ENCODE measurements at places on chromosomes 2 and 18.

DNA sequence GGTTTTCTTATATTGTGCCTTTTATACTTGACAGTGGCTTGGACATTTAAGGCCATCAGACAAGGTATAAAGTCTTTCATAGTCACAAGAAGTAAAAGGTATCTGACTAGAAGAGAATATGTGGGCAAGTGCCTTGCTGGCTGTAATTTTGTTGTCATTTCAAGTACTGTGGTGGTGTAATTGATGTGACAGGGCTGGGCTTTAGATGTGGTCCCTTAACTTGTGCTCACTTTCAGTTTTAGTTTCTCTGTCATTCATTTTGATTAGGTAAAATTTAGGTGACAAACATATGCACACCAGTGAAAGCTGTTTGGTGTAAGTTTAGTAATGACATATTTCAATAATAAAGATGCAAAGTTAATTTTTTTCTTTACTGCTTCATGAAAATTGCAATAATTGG lies 31.2 kb upstream of the TBR1 start:
- DNase-seq: no peak

DNA sequence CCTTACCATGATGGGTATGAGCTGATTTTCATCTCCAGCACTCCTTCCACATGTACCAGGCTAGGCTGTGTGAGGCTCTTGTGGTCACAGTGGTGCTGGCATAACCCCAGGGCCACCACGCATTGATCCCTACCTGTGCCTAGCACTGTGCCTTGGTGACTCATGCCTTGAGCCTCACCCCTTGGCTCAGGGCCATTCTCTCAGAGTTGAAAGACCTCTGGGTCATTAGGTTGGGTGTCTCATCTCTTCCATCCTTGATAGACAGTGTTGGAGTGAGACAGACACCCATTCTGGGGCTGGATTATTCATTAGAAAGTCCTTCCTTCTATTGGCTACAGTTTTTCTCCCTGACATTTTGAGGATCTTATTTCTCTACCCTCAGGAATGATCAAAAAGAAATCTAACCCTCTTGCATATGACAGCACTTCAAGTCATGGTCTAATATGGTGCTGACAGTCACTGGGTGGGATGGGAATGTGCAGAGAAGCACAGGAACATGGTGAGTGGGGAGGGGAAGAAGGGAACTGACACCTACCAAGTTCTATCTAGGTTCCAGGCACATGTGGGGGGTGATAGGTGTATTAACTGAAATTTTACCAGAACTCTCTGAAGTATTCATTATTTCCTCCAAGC lies 41.3 kb downstream of the DYSF start:
- DNase-seq: no peak

GRCh38 chr2:139836769-139837168 lies 1056.6 kb upstream of the NXPH2 start:
- no peak for DNase-seq

- no peak for DNase-seq
Observed at GRCh38 chr2:180678625-180678972, 301.8 kb upstream of the UBE2E3 start.

GRCh38 chr2:149158957-149159356 lies 120.5 kb downstream of the LYPD6B start:
- no peak for DNase-seq

DNA sequence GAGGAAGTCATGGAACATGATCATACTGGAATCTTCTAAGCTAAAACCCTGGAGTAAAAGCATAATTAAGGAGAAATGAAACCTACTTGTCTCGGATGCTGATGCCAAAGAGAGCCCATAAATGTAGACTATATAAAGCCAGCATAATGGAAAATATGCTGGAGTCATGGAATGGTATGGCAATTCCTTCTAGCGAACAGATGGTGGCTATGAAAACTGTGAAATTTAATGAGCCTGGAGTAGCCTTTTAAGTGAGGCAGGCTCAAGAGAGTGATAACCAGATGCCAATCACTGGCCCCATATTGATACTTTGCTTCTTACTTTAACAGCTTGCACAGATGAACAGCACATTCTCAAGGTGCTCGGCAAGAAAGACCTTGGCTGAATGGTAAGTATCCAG lies 206.3 kb downstream of the PID1 start:
- DNase-seq: no peak

- DNase-seq: no peak
Observed at GRCh38 chr2:109700680-109701274, 86.6 kb downstream of the SOWAHC start.

DNA sequence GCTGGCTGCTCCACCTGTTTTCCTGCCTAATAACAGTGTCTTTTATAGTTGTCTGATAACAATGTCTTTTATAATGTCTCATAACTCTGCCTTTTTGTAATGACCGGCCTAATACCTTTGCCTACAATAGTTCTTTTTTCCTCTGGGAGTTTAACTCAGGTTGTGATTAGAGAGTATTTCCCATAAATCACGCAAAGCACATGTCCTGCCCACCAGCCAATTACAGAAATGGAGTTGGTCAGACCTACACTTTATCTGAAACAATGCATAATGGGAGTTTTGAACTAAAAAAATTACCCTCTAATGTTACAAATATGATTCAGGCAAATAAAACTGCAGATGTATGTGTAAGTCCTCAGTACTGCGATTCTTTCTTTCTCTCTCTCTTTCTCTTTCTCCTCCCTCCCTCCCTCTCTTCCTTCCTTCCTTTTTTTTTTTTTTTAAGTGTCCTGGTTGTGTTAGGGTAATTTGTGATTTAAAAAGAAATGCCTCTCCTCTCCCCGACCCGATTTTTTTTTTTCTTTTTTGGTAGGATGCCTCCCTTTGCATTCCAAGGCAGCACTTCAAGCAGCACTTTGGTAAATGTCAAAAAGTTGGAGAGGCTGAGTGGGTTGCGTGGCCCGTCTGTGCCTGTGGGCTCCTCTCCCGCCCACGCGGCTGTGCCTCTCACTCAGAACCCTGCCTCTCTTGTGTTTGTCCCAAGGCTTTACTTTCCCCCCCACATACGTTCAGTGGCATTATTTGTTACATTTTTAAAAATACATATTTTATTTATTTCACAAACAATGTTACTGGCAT lies 147.3 kb downstream of the AGAP1 start:
- DNase-seq: no peak

- DNase-seq: no peak
Observed at GRCh38 chr2:204737296-204737695, 192.0 kb downstream of the PARD3B start.

GRCh38 chr2:171247741-171248662 lies 87.3 kb upstream of the TLK1 start:
- no peak for DNase-seq

DNA sequence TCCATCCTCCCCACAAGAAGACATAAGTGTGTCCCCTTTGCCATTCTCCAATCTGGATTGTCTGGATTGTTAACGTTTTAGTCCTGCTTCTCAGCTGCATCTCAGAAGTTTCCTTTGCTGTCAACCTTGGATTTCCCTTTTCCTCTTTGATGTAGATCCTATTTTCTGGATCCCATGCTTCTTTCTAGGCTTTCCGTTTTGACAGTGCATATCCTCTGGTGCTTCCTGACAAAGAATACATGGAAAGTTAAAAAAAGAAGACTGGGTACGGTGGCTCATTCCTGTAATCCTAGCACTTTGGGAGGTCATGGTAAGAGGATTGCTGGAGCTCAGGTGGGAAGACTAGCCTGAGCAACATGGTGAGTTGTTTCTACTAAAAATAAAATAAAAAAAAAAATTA lies 26.8 kb downstream of the ABI2 start:
- no peak for DNase-seq

GRCh38 chr2:20446255-20446916 lies 488 bp upstream of the RHOB start:
- no peak for DNase-seq

DNA sequence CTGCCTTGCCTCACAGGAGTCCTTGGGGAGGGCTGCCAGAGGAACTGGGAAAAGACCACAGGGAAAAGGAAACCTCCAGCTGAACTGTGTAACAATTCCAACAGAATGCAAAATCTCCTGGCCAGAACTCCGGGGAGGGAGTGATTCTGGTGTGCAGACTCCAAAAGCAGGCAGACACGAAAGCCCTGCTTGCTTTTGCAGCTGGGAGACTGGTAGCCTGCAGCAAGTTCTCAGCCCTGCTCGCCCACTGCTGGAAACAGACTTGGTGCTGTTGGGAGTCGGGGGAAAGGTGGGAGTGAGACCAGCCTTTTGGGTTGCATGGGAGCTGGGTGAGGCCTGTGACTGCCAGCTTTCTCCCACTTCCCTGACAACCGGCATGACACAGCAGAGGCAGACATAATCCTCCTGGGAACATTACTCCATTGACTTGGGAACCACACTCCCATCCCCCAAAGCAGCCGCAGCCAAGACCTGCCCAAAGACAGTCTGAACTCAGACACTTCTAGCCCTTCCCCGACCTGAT lies 26.0 kb upstream of the NMI start:
- no peak for DNase-seq

- DNase-seq: no peak
Observed at GRCh38 chr2:76323381-76323780, 612.7 kb upstream of the GCFC2 start.

DNA sequence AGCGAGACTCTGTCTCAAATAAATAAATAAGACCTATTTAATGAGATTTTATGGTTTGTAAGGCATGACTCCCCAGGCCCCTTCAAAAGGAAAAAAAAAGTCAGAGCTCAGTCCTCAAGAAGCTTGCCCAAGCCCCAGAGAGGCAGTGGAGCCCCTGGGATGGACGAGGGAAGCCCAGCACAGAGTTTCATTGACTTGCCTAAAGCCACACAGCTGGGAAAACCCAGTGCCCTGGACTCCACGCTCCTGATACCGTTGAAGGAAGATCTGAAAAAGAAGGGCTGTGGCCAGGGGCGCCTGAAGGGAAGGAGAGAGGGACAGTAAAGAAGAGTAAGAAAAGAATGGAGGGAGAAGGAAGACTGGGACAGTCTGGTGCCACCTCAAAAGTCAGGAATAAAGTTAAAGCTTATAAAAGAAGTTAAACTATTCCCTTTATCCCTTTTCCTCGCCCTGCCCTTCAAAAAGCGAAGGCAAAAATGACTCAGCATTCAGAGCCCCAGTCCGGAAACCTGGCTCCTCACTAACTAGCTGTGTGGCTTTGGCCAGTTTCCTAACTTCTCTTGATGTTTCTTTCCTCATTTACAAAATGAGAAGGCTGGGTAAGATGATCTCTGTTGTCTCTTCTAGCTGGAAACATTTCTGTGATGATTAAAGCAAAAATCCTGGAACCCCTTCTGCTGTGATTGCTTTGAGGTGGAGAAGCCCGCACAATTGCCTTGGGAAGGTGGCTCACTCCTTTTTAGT lies 46.7 kb downstream of the LYPD1 start:
- no peak for DNase-seq

DNA sequence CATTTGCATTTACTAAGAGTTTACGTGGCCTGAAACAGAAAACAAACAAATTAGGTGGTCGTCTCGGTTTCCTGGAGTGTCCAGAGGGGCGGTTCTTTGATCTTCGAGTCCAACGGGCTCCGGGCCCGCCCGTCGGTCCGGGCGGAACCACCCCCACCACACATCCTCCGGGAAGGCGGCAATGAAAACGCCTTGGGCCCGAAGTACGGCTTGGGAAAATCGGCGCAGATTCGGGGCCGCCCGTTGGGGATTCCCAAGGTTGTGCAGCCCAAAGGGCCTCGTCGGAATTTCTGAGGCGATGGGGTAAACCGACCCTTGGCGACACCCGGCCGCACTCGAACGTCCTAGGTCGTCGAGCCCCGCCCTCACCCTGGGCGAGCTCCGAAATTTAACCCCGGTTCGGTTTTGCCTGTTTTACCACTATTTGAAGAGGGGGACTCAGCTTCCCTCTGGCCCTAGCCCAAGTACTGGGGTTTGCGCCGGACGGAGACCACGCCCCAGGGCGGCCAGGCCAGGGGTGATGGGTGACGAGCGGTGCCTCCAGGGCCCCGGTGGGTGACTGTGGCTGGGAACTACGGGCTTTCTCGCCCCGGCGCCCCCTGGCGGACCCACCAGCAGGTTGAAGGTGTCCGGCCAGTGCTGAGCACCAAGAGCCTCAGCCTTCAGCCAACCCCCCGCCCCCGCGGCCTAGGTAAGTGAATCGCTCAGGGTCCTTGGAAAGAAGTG lies 1.9 kb upstream of the CFAP53 start:
- DNase-seq: no peak

- no peak for DNase-seq
Observed at GRCh38 chr18:62420513-62421209, 95.6 kb downstream of the TNFRSF11A start.

DNA sequence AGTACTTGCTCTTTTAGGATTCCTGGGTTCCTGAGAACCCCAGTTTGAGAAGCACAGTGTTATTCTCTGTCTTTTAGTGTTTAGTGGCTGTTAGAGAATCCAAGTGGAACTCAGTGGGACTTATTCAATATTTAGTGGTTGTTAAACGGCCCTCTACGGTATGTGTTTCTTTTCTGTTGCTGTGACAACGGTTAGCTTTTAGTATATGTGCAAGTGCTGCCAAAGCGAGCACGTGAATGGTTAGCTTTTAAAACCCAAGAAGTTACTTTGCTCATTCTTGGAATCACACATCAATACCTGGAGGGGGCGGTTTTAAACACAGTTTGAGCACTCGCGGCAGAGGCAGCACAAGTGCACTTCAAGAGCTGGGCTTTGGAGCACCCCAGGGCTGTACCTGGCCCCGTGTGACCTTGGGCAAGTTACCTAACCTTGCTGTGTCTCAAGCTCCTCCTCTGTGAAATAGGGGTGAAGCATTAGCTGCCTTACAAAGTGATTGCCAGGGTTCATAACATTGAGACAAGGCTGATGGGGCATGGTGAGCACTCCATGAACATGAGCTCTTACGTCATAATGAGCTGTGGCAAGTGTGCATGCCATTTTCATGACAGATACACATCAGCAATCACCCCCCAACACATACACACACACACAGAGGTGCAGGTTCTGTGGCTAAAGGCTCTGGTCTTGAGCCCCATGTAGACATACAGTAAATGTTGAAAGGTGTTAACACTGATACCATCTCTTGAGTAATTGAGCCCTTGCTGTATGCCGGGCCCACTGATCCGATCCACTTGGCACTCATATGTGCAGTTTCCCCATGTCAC lies 234.1 kb downstream of the ALPK2 start:
- DNase-seq: no peak

- no peak for DNase-seq
Observed at GRCh38 chr18:59428018-59428417, 69.0 kb upstream of the LMAN1 start.

GRCh38 chr2:219041252-219041651 lies at the start of gene CFAP65:
Gene CFAP65 (minus strand): TSS chr2:219041516. CDS start chr2:219039048, 2,468 bp downstream.
- DNase-seq: no peak

DNA sequence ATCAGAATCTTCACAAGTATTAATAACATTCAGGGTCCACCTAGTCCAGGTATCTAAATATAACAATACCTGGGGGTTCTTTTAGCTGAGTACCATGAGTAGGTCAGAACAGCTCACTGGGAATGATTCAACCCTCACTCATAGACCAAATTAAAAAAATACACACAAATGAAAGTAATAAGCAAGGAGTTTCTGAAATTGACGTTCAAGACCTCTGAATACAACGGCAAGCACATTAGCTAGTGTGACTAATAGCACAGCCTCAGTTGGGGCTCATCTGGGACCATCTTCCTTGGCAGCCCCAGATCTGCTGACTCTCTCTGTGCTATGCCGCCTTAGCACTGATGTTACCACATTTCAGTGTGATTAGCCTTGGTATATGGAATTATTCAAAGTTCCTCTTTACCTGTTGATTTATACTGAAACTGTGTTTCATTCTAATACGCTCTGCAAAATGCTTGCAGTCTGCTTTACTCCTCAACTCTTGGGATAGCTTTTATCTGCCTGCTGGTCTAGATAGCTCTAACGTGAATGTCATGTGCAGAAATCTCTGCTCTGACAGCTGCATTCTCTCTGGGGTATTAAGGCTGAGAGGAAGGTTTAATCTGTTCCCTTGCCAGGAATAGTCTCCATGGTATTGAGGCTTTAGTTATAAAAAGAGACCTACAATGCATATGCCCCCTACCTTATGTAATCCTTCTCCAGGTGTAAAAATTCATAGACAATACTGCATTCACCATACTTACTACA lies 153.3 kb downstream of the METTL4 start:
- DNase-seq: no peak

Measured in NCI-H1092 (cell line).